NCI-H2029 treated with DMSO at 0.1 percent for 48 hours (cell line): ENCODE measurements at places on chromosomes 3 and 15.

- no peak for DNase-seq
Observed at GRCh38 chr15:95105229-95105628, 873.9 kb downstream of the MCTP2 start.

DNA sequence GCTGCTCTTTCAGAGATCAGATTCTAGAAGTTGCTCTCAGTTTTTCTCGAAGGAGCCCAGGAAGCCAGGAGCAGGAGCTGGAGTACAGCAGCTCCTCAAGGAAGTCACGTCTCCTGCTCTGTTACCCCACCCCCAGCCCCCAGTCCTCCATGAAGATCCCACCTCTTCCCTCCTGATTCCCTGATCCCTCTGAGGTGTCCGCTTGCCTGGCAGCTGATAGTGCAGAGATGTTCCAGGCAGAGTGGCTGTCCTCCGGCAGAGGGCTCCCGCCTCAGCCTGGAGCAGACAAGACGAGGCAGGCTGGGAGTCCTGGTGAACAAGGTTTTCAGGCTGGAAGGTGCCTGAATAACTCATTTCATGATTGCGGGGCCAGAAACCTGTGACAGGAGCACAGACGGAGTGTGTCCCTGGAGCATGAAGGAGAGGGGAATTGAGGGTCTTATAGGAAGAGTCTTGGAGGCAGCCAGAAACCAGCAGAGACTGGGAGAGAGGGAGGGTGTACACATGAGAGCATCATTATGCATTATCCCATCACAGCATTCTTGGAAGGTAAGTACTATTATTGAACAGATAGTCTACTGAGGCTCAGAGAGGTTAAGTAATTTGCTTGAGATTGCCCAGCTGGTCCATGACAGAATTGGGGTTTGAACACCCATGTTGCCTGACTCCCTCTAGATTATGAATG, 1.2 kb downstream of the HRH1 start:
- DNase-seq: peak; percentile 24

- peak; percentile 82 for DNase-seq
Observed at GRCh38 chr3:45612918-45613602, 18.5 kb downstream of the LIMD1 start.

- no peak for DNase-seq
Observed at GRCh38 chr3:149620291-149621020, 37.4 kb downstream of the WWTR1 start.

DNA sequence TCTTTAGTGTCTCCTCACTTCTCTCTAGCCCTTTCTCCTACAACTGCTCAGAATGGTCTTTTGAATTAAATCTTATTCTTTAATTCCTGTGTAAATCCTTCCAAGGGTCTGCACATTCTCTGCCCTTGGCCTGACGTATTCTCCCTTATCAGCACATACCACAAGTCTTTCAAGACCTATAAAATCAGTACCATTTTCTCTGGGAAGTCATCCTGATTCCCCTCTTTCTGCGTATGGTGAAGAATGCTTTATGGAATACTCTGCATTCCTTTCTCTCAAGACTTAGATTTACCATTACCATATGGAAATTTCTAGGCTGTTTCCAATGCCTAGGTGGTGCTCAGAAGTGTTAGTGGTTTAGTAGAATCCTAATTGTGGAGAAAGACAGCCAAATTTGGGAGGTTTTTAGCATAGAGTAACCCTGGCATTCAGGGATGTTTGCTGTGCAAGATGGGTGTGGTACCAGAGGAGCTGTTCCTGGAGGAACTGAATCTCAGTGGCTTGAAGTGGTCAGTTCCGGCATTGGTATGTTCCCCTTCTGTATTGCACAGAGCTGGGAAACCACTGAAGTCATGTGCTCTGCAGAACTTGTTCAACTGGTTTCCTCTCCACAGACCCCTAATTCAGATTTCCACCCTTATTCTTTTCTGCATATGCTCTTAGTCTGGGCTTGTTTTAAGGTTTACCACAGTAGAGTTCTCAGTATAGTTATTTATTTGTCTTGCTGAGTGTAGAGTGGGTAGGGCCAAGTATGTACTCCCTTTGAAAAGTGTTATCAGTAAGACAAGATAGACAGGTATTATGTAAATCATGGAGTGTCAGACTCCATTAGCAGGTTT, 24.5 kb downstream of the IQGAP1 start:
- peak; percentile 74 for DNase-seq

DNA sequence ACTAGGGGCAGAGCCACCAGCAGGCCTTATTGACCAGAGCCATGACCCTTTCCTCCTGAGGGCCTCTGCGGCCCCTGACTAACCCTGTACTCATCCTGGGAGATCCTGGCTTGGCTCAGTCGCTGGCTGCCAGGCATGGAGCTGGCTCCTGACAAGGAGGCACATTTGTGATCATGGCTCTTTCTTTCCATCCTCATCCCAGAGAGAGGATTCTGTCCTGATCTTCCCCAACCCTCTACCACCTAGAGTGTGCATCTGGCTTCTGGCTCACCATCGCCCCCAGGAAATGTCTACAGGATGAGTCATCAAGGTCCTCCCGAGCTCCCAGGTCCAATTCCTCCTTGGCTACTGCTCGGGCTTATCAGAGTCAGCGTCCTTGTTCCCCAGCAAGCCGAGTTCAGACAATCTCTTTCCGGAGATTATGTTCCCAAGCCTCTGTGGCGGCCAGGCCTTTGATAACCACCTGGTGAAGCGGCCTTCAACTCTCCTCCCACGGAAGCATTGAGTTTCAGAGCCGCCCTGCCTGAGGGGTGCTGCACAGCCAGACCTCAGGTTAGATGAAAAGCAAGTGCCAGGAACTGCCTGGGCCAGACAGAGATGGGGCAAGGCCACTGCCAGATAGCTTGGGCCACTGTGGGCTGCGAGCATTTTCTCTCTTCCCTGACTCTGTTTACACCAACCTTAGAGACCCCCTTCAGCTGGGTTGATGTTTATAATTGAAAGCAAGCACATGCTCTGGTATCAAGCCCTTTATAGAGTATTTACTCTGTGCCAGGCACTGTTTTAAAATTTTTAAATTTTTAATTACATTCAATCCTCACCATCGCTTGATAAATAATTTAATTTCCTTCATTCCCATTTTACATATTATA, 44.3 kb upstream of the MRPS22 start:
- DNase-seq: no peak

DNA sequence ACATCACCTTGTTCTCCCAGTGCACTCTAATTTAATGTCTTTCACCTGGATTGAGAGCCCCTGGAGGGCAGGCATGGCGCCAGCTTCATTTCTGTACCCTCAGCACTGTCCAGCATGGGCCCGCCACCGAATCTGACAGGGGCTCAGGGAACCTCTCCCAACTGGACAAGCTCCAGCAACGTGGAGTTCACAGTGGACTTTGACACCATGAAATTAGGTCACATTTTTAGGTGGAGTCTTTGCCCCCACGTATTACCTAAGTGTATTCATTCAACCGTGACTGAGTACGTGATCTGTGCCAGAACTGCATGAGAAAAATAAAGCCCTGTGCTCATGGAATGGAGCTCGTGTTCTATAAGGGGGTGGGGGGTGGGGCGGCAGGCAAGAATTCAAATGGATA, 94.1 kb upstream of the ATP2B2 start:
- peak; percentile 78 for DNase-seq

DNA sequence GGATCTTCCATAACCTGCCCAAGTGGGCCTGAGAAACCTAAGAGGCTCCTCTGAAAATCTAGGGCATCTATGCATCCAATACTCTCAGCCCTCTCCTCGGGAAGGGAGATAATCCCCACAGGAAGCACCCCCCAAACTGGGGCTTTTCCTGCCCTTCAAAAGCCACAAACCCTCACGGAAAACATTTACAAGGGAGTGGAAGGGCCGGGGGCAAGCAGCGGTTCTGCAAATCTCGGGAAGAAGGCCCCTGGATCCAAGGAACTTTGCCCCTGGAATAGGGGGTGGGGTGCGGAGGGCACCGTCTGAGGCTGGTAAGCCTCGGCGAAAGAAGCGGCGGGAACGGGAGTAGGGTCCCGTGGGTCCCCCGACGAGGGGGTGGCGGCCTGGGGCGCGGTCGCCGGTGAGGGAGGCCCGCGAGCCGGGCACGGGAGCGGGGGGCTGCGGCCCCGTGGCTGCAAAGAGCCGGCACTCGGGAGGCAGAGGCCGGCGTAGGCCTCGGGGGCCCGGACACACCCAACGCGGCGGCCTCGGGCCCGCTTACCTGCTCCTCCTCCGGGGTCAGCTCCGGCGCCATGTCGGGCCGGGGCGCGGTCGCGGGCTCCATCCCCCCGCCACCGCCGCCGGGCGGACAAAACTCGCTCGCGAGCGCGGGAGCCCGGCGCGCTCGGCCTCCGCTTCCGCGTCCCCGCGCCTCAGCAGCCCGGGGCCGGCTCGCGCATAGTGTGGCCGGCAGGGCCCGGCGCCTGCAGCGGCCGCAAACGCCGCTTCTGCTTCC, 755 bp downstream of the PTPN9 start:
- DNase-seq: no peak

DNA sequence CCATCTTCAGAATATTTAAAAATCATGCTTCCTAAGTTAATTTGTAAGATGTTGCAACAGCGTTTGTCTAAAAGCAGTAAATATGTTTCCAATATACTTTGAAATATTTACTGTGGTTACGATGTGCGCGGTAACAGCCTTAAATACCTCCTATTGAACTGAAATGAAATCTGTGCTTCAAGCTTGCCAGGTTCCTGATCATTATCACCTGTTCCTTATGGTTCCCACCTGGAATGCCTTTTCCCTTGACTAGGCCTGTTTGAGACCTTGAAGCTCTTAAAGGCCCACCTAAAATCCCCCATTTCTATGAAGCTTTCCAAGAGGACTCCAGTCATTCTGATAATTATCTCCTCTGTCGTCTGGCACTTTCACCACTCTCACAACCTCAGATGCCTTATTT, 146.7 kb downstream of the NAALADL2 start:
- DNase-seq: no peak

- DNase-seq: no peak
Observed at GRCh38 chr15:52338058-52338457, 42.5 kb upstream of the MYO5C start.

GRCh38 chr3:15861163-15861562, 63.4 kb upstream of the ANKRD28 start:
- DNase-seq: no peak
